ENCODE measurements at places on chromosomes 11 and 22.

- DNase-seq = no peak
Measured at GRCh38 chr11:71381781-71382505, 66.2 kb downstream of the DHCR7 start.

- DNase-seq = no peak
Measured at GRCh38 chr11:12914400-12914912, 94.7 kb upstream of the RASSF10 start.

DNA sequence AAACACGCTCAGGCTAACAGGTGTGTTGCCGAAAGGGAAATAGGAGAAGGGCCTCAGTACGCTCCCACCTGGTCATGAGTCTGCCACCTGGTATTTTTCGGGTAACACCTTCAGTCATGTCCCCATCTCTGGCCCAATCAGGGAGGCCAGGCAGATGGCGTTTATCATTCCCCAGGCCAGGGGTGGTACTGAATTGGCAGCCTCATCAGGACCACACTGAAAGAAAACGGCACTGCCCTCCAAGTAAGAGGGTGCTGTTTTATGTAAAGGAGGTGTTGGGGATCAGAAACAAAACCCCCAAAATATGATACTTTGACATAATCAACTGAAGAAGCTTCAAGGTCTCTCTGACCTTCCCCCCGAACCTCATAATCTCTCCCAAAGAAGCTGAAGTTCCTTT is 58.9 kb downstream of the RCN1 start:
- DNase-seq = no peak

- no peak for DNase-seq
Measured at GRCh38 chr11:62253999-62254542, 12.0 kb downstream of the SCGB1D2 start.

GRCh38 chr11:12315024-12315423 is 62.3 kb upstream of the PARVA start:
- DNase-seq = no peak
